ENCODE measurements at places on chromosomes 6 and 20.

DNA sequence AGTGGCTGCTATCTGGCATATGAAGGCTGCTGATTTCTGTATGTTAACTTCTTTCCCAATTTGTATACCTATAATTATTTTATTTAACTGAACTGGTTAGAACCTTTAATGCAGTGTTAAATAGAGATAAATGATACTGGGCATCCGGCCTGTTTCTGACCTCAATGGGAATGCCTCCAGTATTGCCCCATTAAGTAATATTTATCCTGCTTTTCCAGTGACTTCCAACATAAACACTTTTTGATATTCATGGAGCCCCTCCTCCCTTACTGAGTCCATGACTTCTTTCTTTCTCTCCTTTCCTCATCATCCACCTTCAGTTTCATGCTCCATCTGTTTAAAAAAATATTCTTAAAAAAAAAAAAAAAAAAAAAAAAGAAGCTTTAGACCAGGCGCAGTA is 8.8 kb downstream of the TRIM27 start:
- DNase-seq, result no peak

- no peak for DNase-seq
These were observed 375.7 kb downstream of the TENT5A start for GRCh38 chr6:81376745-81377144.

DNA sequence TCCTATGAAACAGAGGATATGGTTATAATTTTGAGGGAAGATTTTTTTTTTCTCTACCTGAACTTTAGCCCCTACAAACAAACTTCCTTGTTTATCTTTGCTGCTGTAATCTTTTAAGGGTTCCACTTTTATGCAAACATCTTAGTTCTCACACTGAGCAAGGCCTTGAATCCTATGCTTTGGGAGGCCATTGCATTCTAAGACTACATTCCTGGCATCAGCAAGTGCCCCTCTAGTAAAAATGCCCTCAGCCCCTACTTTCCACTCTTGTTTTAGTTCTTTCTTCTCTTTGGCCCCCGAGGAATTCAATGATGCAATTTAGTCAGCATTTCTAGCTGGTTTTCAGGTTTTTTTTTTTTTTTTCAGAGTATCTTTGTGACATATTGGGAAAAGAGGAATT is 8.1 kb upstream of the AHI1 start:
- DNase-seq, result no peak

DNA sequence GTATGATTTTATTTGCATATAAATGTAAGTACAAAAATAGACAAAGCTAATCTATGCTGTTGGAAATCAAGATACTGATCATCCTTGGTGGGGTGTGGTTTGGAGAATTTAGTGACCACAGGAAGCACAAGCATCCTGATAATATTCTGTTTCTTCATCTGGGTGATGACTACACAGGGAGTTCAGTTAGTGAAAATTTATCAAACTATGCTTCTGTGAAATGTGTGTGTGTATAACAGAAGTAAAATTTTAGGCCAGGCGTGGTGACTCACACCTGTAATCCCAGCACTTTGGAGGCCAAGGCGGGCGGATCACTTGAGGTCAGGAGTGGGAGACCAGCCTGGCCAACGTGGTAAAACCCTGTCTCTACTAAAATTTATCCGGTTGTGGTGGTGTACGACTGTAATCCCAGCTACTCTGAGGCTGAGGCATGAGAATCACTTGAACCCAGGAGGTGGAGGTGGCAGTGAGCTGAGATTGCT is 20.6 kb downstream of the ENPP3 start:
- DNase-seq, result no peak

DNA sequence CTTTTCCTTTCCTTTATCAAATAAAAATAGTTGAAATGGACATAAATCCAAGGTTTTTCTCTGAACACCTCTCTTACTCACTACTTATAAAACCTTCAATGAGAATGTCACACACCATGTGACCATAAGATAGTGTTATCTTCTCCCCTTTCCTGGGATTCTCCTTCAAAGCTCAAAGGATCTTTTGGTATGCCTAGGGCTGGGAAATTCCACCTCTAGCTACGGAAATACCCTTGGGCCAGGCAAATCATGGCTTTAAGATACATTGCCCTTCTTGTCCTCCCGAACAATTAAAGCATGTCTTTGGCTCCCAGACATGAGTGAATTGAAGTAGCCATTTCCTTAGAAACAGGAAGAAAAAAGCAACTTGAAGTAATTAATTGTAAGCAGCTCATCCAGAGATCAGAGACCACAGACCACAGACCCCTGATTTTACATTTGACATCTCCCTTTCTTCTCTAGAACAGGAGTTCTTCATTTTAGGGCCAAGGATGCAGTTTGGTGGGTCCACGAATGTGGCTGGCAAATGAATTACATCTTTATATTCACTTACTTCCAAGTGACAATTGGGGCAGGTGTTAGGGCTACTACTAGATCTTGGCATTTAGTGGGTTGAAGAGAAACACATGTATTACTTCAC is 4.1 kb downstream of the PLCB4 start:
- no peak for DNase-seq

DNA sequence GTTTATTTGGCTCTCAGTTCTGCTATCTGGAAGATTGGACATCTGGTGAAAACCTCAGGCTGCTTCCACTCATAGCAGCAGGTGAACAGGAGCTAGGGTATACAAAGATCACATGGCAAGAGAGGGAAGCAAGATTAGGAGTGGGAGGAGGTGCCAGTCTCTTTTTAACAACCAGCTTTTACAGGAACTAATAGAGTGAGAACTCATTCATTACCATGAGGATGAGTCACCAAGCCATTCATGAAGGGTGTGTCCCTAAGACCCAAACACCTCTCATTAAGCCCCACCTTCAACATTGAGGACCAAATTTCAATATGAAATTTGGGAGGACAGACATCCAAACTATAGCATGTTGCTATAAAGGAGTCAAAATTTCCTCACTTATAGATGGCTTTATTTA is 85.4 kb upstream of the HCRTR2 start:
- DNase-seq, result no peak

DNA sequence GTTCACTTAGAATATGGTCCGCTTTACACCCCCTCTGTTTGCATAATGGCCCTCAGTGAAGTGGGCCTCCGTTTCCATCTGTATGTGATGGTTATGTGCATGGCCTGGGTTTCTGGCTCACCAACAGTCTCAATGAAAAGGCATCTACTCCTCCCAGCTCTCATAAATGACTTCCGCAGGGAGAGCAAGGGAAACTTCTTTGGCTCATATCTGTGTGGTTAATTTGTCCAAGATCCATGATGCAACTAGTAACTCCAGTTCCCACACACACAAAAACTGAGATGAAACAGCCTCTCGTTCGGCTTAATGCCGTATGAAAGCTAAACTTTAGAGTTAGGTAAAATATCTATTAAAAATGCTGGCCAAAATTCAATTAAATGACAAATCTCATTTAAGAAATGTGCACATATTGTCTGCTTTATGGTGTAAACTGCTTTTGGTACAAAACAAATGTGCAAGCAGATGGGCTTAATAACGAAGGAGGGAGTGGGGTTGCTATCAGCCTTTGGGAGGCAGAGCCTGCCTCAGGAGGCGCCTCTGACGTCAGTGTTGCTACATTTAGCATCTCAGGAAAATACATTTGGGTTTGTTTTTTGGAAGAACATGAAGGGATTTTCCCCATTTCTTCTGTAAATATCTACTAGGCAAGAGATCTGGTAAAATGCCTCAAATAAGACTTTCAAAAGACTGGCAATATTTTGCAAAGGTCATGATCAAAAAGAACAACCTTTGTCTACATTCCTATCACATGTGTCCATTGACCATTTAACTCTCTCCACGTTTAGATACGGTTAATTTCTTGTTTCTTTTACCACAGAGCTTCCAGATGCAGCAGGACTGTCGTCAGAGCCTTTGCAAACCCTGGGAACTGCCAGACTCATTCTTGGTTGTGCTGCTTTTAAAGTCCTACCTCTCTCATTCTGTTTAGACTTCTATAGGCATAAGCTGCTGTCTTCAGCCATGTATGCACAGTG is 96.8 kb downstream of the ARMC2 start:
- no peak for DNase-seq

DNA sequence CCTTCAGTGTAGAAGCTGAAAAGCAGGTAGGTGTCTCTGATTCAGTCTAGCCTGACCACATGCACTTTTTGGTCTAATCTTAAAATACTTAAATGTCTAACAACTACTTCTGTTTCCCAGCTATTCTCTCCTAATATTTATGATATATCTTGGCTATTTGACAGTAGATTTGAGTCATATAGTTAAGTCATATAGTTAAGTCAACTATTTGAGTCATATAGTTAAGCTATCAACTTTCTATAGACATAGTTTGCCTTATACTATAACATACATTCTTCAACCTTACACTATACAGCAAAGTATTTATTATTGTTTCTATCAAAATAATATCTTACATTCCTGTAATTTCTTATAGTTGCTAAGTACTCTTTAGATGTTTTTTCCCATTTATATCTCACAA is 110.9 kb downstream of the GMDS start:
- no peak for DNase-seq

DNA sequence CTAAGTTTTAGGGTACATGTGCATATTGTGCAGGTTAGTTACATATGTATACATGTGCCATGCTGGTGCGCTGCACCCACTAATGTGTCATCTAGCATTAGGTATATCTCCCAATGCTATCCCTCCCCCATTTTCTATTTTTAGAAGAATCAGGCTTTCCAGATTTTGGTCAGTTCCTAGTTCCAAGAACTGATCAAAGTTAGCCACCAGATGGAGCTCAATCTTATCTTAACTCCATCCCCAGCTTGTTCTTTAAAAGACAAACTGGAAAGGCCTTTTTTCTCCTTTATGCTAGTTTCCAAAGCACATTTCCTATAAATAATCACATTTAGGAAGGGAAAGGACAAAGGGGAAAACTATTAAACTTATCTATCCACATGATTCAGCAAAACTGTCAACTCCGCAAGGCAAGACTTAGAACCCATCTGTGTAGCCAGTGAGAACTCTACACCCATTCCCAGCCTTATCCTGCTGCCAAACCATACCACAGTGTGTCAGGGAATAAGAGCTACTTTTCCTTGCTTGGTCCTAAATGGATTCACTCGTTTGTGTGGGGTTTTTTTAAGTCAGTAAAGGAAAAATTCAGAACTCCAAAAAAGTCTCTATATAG is 22.8 kb upstream of the KHDC1 start:
- no peak for DNase-seq

DNA sequence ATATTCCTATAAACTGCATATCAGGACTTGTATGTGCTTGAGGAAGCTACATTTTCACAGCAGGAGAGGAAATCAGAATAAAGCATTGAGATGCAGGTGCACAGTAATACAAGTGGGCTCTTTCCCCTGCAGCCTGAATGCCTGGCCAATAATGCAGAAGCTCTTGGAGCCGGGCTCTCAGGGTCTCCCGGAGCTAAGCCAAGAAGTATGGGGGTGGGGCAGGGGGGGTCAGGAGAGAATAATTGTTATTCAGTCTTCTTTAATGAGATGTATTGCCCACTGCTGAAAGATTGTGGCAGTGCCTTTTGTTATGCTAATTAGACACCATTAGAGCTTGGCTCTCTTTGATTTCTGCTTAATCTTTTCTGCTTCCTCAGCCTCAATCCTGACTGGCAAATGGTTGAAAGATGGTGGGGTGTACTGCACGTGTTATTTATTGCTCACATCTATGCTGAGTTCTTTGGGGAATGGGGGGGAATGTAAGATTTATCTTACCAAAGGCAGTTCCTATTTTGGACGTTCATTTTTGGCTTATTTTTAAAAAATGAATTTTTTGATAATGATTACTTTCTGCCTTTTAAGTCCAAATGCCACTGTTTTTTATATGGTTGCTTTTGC is 407.6 kb upstream of the SOX4 start:
- DNase-seq, result no peak

- no peak for DNase-seq
These were observed 11.5 kb downstream of the HLA-DPA1 start for GRCh38 chr6:33061987-33062386.

GRCh38 chr20:41154436-41155176 is 17.3 kb downstream of the PLCG1 start:
- DNase-seq, result no peak

- DNase-seq, result peak; percentile 58
These were observed 582 bp downstream of the SNRPB start for GRCh38 chr20:2469991-2470422.

DNA sequence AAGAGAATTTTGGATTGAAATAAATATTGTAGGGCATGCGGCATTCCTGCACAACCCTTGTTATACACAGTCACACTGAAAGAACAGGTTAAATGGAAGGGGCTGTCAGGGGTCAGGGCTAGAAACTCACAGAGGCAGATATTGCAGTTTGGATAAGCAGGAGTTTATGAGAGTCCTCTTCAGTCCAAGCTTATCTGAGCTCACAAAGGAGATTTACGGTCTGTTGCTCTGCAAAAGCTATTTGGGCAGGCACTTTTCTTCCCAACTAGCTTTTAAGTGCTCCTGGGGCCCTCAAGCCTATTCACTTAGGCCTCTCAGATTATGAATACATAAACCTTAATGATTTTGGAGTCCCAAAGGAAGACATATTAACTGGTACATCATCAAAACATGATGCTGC is 156.2 kb downstream of the SOX4 start:
- no peak for DNase-seq

DNA sequence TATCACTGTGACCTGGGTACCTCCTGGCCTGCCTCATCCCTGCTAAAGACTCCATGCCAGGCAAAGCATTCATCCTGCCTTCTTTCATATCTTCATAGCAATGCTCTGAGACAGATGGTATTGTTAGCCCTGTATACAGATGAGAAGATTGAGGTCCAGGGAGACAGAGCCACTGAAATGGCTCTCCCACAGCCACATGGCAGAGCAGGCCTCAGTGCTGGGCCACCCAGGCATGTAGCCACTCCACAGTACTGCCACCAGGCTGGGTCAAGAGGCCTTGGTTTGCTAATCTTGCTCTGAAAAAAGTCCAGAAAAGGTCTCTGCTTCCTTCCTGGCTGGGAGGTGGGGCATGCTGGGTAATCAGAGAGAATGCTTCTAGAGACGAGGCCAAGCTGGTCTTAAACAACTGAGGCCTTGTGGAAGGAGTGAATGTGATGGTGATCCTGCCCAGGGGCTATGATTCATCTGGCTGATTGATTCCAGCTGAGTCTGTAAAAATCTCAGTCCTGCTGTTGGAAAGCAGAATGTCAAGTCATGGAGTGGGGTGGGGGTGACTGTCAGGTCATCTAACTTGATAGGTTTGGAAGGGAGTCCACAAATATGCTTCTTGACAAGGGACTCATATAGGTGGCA is 29.8 kb downstream of the HM13 start:
- no peak for DNase-seq

DNA sequence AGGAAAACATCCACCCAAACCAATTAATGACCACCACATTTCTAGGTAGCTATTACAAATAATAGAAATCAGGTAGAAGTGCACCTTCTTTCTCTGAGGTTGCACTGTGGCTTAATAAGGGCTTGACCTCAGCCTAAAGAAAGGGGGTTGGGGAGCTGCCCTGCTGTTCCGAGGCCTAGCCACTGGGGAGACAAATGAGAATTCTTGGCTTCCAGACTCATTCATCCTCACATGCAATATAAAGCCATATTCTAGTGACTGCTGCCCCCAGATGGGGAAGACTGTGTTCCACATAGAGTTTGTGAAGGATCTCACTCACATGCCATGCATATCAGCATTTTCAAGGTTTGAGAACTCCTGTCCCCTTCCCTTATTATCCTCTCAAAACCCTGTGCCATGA is 22.9 kb downstream of the SAYSD1 start:
- DNase-seq, result no peak
